Stimulated activated CD8-positive, alpha-beta memory T cell treated with anti-CD3 and anti-CD28 coated beads, Interleukin-15, amount 100 ng/mL, for 1 hour (primary cell): ENCODE measurements at places on chromosomes 3 and 15.

- DNase-seq: no peak
These were observed 695 bp downstream of the METTL6 start for GRCh38 chr3:15426579-15427118.

DNA sequence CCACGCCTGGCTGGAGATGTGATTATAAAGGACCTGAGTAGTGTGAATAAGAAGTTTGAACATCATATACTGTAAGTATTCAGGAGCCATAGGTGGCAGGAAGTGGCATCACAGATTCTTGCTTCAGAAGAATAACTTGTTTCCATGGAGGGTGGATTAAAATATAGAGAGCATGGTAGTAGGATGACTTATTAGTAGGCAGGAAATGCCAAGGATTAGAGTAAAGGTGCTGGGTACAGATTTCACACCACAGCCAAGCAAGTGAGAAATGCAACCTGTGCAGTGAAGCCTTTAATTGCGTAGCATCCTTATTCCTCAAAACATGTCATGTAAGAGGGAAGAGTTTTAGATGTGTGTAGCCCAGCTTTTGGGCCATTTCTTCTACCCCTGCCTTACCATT lies 30.8 kb downstream of the IFT122 start:
- no peak for DNase-seq

- DNase-seq: no peak
These were observed 239.4 kb upstream of the ZPLD1 start for GRCh38 chr3:102195198-102195948.

- no peak for DNase-seq
These were observed 94.3 kb upstream of the AADACL2 start for GRCh38 chr3:151639418-151639740.

DNA sequence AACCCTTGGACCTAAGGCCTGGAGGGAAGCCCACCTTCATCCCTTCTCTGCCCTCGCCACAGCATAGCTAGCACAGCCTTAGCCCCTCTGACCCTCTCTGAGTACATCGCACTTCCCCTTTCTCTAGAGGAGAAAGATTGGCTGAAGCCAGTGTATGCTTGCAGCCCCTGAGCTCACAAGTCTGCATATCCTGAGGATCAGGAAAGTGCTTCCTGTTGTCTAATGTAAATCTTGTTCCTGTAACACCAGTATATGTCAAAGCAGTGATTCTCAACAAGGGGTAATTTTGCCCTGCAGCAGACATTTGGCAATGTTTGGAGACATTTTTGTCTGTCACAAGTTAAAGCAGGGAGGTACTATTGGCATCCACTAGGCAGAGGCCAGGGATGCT lies 2.2 kb upstream of the PRKCD start:
- DNase-seq: no peak

DNA sequence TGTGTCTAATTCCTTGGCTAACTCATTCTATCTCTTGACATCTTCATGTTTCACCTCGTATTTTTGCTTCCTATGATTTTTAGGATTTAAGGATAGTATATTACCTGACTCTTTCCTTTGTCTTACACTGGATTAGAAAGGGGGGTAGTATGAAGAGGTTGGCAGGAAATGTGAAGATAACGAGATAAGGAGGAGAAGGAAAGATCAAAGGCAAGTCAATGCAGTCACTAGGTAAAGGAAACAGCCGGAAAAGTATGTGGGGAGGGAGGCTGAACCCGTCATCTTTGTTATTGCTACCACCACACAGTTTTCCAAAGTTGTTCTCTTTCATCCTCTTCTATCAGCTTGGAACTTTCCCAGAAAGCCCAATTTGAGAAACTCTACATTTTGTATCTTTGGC lies 90.6 kb downstream of the SLC9A9 start:
- no peak for DNase-seq

GRCh38 chr15:52290329-52290728 lies 5.3 kb downstream of the MYO5C start:
- DNase-seq: no peak

DNA sequence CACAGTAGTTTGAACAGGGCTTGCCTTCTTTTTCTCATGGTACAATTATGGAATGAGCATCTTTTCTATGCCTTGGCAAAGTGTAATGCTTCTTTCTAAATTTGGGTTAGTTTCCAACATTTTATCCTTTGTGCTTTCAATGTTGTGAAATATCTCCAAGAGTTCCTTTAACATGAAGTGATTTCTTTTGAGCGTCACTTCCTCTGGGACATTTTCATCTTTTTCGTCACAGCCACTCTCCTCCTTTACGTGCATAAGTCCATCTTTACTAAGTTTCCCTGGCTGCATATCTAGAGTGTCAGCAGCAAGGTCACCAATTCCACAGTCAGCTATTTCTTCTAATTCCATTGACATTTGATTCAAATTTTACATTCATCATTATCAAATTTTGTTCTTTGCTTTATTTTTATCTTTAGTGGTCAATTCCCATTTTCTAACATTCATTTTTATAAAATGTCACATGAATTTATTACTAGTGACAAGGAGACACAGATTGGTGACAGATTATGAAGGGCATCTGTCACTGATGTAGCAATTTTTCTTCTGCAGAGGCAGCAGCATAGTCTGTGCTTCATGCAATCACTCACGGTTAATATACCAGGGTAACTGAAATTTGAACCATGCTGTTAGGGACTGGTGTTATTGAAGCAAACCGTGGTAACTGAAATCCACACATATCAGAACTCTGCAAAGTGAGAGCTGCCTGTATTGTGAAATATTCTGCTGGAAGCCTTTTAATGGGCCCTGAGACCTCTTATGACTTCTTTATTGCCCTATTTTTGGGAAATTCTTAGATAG lies 126.5 kb upstream of the THBS1 start:
- DNase-seq: no peak

GRCh38 chr3:54856271-54856670 lies 71.6 kb downstream of the LRTM1 start:
- no peak for DNase-seq

DNA sequence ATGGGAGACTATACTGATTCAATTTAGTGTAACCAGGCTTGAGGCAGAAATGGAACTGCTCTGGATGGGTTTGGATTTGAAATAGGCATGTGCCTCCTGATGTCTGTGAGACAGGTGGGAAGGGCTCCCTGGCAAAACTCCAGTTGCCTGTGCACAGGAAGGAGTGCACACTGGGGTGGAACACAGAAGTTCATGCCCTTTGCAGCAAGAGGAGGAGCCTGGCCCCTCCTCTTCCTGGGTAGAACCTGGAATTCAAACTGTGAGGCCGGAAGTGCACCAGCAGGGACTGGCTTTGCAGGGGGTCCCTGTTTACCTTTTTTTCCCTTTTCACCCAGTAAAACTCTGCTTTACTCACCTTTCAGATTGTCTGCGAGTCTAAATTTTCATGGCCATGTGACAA lies 99.9 kb downstream of the GMPS start:
- DNase-seq: no peak

DNA sequence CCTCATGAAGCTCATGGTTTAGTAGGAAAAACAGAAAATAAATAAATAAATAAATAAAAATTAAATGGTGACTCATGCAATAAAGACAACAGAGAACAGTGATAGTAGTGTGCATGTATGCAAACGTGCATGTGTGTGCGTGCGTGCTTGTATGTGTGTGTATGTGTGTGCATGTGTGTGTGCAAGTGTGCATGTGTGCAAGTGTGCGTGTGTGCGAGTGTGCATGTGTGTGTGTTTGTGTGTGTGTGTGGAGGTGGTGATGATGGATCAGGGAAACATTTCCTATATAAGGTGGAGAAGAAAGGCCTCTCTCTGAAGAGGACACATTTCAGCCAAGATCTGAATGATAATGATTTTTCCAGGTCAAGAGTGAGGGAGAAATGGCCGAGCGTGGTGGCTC lies 47.2 kb downstream of the CACNA2D3 start:
- DNase-seq: no peak
